ENCODE measurements at places on chromosomes 2 and 18.

DNA sequence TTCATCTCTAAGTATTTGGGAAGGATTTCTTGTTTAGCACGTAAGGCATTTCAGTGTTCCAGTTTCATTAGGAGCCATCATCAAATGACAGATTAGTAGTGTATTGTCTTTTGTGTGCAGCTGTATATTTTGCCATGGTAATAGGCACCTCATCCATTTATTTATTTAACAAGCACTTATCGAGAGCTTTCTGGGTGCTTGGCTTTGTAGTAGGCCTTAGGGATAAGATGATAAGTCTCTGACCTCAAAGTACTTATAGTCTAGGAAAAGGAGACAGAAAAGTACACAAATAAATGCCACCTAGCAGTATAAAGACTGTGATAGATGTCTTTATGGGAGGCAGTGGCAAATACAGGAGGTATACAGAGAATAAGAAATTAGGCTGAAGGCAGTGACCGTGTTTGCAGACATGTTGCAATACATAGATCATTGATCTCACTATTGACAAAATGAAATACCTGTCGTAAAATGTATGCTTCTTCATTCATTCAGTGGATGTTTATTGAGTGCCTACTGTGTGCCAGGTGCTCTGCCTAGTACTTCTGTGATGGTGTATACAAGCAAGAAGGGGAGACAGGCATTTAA is 265.9 kb downstream of the SETBP1 start:
- no peak for DNase-seq

GRCh38 chr2:36355151-36355889 is at the start of gene CRIM1:
TSS of gene CRIM1 (plus strand) at chr2:36355778. CDS start at chr2:36356293, 515 bp downstream.
- peak; percentile 75 for DNase-seq

- DNase-seq = no peak
Observed at GRCh38 chr18:48294899-48295585, 114.1 kb downstream of the ZBTB7C start.

GRCh38 chr2:132676999-132677398 is 7.0 kb upstream of the LYPD1 start:
- DNase-seq = no peak

DNA sequence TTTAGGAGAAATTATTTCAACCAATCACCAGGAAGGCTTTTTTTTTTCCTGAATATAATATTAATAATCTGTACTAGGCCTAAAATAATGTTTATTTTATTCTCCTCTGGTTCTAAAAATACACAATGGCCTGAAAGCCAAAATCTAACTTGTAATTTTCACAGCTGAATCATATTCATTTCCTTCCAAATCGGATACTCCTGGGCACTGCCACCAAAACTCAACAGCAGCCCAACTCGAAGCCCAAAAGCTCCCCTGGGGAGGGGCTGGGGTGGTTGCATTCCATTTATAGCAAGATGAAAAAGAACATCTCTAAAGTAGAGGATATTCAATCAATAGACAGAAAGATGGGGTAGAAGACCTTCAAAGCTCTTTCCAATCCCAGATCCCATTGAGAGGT is 100.5 kb upstream of the SETBP1 start:
- DNase-seq = no peak

DNA sequence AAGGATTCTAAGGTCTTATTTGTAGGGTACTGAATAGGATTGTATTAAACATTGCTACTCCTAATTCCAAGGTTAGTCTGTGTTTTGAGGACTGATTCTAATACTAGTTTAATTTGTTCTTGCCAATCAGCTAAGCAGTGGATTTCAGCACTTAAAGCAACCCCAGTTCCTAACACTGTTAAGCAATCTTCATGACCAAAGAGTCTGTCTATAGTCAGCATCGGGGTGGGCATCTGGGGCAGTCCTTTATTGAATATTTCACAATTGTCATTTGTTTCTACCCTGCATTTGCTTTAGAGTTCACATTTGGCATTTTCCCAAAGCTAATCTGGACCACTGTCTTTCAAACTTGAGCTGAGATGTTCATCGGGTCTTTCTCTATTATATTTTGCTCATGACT is 248.0 kb upstream of the TANK start:
- DNase-seq = no peak

DNA sequence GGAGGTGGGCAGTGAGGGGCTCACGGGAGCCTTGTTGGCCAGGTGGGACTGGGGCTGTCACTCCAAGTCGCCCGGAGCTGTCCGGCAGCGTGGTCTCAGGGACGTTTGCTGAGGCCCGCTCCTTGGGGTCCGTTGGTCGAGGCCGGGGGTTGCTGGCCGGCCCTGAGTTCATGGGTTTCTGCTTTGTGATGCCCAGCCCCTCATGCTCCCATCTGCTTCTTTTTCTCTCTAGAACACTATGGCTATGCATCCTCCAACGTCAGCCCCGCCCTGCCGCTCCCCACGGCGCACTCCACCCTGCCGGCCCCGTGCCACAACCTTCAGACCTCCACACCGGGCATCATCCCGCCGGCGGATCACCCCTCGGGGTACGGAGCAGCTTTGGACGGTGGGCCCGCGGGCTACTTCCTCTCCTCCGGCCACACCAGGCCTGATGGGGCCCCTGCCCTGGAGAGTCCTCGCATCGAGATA is 14.5 kb downstream of the NFATC1 start:
- no peak for DNase-seq

DNA sequence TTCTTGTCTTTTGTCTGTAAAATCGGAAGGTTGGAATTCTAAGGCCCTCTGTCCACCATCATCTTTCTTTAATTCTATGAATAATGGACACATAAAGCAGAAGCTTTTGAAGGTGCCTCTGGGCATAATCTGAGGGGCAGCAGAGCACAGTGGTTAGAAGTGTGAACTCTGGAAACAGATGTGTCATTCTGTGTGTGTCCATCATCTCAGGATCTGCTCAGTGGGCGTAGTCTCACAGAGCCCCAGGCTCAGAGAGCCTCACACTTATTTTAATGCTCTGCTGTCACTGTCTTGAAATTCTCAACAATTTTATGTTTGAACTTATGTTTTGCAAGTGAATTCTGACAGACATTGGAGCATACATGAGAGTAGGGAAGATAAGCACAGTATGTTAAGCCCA is 31.0 kb upstream of the CCDC93 start:
- no peak for DNase-seq

- DNase-seq = no peak
Observed at GRCh38 chr2:28697602-28698149, 54.0 kb upstream of the PPP1CB start.

GRCh38 chr2:105660489-105660888 is 84.2 kb upstream of the NCK2 start:
- peak; percentile 22 for DNase-seq

- DNase-seq = peak; percentile 23
Observed at GRCh38 chr2:141554810-141555209, 576.0 kb downstream of the LRP1B start.

GRCh38 chr2:127313406-127313805 is 19.5 kb upstream of the ERCC3 start:
- DNase-seq = no peak

DNA sequence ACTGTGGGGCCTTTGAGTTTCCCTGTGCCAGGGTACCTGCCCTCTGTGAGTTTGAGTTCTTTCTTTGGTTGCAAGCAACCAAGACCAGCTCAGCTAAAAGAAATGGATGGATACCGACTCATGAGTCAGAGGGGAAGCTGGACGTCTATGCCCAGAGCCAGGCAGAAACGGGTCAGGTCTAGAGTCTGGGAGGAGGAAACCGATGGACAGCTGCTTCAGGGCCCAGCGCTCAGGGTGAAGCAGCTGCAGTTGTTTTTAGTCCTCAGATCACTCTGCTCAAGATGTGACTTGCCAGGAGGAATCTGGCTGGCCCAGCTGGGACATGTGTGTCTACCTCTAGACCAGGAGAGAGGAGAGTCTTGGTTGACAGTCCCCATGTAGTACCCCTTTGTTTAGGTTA is 10.1 kb upstream of the TYMS start:
- DNase-seq = no peak

DNA sequence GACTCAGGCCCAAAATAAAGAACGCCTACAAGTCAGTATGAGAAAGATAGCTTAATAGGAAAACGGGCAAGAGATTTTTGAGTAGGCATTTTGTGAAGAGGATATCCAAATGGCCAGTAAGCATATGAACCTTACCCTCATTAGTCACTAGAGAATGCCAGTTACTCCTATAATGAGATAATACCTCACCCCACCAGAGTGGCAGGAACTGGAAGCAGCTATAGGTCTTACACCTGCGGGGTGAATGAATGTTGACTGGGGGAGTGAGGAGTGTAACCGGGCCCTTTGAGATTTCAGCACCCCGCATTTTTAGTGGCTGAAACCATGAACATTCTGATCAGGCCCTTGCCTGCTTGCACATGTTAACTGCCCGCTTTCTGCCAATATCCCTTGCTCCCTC is 7.5 kb upstream of the PTPN2 start:
- no peak for DNase-seq

- no peak for DNase-seq
Observed at GRCh38 chr2:32330136-32330535, 26.7 kb upstream of the BIRC6 start.

DNA sequence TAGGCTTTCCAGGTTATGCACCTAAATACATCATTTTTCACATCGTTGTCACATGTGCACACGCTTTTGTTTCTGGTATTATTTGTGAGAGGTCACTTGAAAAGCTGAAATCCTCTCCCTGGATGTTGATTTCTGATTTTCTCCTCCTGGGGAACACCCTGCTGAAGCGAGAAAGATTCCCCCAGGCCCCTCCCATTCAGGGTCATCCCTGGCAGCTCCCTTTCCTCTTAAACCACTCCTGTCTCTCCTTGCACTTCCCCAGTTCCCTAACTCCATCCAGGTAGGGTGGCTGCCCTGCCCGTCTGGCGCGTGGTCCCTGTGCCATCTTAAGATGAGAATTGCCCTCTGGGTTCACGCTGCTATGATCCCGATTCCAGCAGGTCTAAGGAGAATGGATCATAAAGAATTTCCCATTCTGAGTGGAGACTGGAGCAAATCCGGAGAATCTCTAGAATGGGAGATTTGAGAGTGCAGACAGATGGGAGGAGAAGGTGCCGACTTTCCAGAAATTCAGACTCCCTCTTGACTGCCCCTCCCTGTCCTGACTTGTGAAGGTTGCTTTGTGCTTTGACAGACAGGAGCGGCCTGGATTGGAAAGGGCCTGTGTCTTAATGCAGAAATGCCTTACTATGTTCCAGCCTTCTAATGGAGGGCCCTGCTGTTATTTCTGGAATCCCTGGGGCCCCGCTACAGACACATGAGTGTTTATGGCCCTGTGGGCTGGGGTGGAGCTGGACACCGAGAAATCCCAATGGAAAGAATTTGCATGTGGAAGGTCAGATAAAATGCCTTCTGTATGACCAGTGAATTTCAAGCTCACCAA is 1.3 kb upstream of the YWHAQ start:
- DNase-seq = no peak

DNA sequence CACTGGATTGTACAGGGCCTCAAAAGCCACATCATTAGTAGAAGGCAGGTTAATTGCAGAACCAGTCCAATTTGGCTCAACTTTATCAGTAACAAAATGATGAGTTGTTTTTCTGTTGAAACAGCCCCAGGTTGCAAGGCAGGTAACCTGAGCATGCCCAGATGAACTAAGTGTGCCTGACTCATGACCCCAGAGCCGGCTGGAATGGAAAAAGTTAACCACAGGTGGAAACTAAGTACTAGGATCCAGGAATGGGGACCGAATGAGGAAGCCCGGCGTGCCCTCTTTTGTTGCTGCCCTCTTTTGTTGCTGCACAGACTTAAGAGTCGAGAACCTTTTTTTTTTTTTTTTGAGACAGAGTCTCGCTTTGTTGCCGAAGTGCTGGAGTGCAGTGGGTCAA is 79.5 kb upstream of the YWHAQ start:
- peak; percentile 63 for DNase-seq
